ENCODE measurements at places on chromosomes 3 and 15.

- no peak overlapping the region for H3K4me3 ChIP-seq
- peaks cover 24% of the 10 kb centered on the region for H3K36me3 ChIP-seq
- H3K27ac ChIP-seq: no peak overlapping the region
- H3K27me3 ChIP-seq: no peaks in the 10 kb centered on the region
- no peak for DNase-seq
- peaks cover 12% of the 10 kb centered on the region for H3K4me1 ChIP-seq
Observed at GRCh38 chr3:148999806-149000205, 8.5 kb downstream of the GYG1 start.

GRCh38 chr15:33492434-33493052, 181.8 kb downstream of the RYR3 start:
- no peak overlapping the region for H3K27ac ChIP-seq
- H3K36me3 ChIP-seq: no peaks in the 10 kb centered on the region
- no peaks in the 10 kb centered on the region for H3K4me1 ChIP-seq
- DNase-seq: no peak
- no peak overlapping the region for H3K4me3 ChIP-seq

- H3K4me1 ChIP-seq: peaks cover 36% of the 10 kb centered on the region
- no peak for DNase-seq
Observed at GRCh38 chr3:141239511-141240281, 8.1 kb downstream of the PXYLP1 start.

DNA sequence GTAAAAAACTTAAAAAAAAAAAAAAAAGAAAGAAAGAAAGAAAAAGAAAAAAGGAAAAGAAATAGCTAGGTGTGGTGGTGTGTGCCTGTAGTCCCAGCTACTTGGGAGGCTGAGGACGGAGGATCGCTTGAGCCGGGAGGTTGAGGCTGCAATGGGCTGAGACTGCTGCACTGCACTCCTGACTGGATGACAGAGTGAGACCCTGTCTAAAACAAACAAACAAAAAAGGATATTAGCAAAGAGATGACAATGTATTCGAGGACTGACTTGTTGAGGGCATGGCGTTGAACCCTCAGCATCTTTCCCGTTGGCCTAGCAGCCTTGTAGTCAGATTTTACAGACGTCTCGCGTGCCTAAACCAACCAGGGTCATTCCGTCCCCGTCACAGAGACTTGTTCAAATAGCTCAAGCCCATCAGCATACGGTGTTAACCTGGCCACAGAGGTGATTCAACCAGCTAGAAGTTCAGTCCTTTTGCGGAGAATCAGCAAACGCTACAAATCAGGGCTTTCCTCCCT, 528 bp upstream of the NIT2 start:
- H3K27me3 ChIP-seq: no peaks in the 10 kb centered on the region
- peaks cover 16% of the 10 kb centered on the region for H3K4me1 ChIP-seq
- peak overlapping the region; percentile 93 for H3K4me3 ChIP-seq
- no peak for DNase-seq

DNA sequence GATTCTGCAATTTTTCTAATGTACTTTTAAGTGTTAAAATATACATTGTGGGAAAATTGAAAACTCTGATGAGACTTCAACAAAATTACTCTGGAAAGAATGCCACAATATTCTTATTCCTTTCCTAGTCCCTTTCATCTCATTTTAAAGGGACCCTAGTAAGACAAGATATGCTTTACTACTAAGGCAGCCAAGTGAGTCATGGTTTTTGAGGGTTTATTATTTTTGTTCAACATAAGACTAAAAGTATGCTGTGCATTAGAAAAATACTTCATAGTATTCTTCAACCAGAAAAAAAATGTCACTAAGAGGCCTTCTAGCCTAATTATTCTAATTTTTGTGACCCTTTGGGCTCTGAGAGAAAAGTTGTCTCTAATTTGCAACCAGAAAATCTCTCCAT, 7.4 kb downstream of the IL12A start:
- H3K27me3 ChIP-seq: no peaks in the 10 kb centered on the region
- DNase-seq: no peak
- peaks cover 8% of the 10 kb centered on the region for H3K36me3 ChIP-seq
- peaks cover 4% of the 10 kb centered on the region for H3K4me1 ChIP-seq
- no peak overlapping the region for H3K4me3 ChIP-seq
- H3K27ac ChIP-seq: no peak overlapping the region

- H3K36me3 ChIP-seq: no peaks in the 10 kb centered on the region
- no peaks in the 10 kb centered on the region for H3K27me3 ChIP-seq
- no peak overlapping the region for H3K27ac ChIP-seq
- no peak for DNase-seq
Observed at GRCh38 chr15:83565553-83566159, 88.3 kb upstream of the ADAMTSL3 start.

- no peaks in the 10 kb centered on the region for H3K27me3 ChIP-seq
- H3K4me3 ChIP-seq: no peak overlapping the region
- no peak for DNase-seq
- H3K36me3 ChIP-seq: peaks cover 11% of the 10 kb centered on the region
- no peak overlapping the region for H3K27ac ChIP-seq
Observed at GRCh38 chr3:188534633-188535032, 380.7 kb downstream of the LPP start.

DNA sequence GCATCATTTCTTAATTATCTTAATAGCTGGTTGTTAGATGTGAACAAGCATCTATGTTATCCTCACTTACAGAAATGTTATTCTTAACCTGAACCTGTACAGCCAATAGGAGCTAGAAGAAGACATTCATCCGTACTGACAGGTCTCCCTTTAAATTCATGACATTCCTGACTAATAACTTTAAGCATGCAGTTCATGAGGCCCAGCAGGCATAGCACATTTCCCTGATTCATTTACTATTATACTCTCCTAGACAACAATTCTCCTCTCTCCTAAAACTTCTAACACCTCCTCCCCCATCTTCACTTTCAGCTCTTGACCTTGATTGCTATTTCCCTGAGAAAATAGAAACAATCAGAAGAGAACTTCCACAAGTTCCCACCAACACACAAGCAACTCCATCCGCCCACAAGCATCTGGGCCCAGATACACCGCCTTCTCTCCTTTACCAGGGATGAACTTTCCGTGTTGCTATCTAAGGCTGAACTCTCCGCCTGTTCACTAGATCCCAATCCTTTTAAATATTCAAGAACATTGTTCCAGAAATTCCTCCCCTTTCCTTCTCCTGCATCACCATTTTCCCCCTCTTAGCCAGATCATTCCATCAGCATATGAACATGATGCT, 62.9 kb upstream of the SPRED1 start:
- no peak overlapping the region for H3K4me3 ChIP-seq
- DNase-seq: no peak
- no peaks in the 10 kb centered on the region for H3K36me3 ChIP-seq
- H3K27ac ChIP-seq: no peak overlapping the region
- peaks cover 9% of the 10 kb centered on the region for H3K27me3 ChIP-seq

DNA sequence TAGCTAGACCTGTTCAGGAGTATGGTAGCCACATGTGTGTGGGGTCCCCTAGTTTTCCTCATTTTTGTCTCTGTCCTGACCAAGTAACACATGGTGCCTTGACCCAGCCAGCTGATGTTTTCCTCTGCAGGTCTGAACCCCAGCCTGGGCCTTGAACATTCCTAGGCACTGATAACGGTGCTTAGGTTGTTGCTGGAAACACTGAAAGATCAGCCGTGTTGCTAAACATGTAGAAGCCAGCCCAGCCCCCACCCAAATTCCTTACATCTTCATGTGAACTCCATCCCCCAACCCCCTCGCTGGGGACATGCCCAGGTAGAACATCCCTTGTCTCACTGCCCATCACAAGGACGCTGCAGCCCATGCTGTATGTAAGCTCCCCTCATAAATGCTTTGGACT, 18.7 kb downstream of the RTP3 start:
- no peaks in the 10 kb centered on the region for H3K36me3 ChIP-seq
- no peaks in the 10 kb centered on the region for H3K27me3 ChIP-seq
- no peak overlapping the region for H3K4me3 ChIP-seq
- DNase-seq: no peak
- no peak overlapping the region for H3K27ac ChIP-seq
- H3K4me1 ChIP-seq: no peaks in the 10 kb centered on the region

DNA sequence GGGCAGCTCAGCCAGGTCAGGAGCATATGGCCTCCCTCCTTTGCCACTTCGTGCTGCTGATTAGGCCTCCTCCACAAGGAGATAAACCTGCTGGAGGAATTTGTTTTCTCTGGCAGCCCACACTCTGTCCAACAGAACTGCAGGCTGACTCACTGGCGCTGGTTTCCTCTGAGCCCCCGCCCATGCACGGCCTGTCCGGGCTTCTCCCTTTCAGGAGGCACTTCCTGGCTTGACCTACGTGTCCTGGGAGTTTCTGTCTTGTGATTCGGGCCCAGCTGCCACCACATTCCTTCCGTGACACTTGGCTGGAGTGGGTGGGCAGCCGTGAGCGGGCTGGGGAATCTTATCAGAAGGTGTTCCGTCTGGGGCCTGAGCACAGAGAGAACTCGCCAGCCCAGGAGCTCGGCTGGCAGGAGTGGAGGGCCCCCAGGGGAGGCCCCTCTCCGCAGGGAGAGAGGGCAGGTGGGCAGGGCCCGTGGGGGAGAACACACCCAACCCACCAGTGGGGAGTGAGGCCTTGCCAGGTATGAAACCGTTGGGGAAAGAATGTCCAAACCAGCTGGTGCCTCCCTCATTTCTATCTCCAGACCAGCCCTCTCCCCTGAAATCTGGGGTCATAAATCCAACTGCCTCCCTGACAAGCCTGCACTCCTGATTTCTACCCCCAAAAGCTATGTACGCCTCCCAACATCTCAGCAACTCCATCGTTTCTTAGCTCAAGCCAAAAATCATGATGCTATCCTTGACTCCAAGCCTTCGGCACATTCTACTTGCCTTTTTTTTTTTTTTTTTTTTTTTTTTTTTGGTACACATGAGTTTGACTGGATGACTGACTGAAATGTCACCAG, 110.6 kb upstream of the MEF2A start:
- DNase-seq: no peak
- H3K27me3 ChIP-seq: no peaks in the 10 kb centered on the region
- H3K4me1 ChIP-seq: peaks cover 25% of the 10 kb centered on the region
- H3K36me3 ChIP-seq: peaks cover 10% of the 10 kb centered on the region
- no peak overlapping the region for H3K4me3 ChIP-seq

DNA sequence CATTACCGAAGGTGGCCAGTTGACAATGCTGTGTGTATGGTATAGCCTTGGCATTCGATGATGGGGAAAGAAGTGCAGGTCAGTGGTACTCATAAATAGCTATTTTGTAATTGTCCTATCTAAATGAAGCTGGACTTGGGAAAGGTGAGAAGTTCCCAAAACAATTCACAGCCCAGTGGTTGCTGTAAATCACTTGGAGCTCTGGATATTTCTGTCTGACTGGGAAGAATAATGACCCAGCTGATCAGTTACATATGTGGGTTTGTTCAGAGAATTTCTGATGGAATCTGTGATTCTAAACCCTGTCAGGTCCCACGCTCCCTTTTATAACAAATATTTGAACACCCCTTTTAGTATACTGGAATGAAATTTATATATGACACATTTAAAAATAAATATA, 133.9 kb upstream of the PFN2 start:
- peaks cover 7% of the 10 kb centered on the region for H3K27me3 ChIP-seq
- no peak overlapping the region for H3K4me3 ChIP-seq
- no peak overlapping the region for H3K27ac ChIP-seq
- peaks cover 12% of the 10 kb centered on the region for H3K4me1 ChIP-seq
- H3K36me3 ChIP-seq: peaks cover 4% of the 10 kb centered on the region

Data from naive thymus-derived CD8-positive, alpha-beta T cell (primary cell).